SHP77 (cell line): ENCODE measurements at places on chromosomes 16 and 17.

DNA sequence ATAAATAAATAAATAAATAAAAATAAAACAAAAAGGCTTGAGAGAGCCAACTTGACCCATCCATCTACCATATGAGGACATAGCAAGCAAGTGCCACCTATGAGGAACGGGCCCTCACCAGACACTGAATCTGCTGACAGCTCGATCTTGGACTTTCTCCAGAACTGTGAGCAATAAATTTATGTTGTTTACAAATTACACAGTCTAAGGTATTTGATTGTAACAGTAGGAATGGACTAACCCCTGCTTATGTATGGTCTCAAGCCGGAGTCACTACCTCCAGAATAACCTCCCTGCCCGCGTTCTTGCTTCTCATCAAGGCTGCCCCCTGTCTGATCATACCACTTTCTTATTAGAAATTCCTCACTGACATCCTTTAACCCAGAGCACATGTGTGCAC lies 9.9 kb downstream of the SLC5A11 start:
- DNase-seq, result no peak

GRCh38 chr17:65205655-65206054 lies 68.5 kb downstream of the RGS9 start:
- no peak for DNase-seq

GRCh38 chr17:28544402-28545140 lies 7.9 kb downstream of the UNC119 start:
- DNase-seq, result no peak

GRCh38 chr16:80627108-80627507 lies 86.3 kb downstream of the DYNLRB2 start:
- no peak for DNase-seq

DNA sequence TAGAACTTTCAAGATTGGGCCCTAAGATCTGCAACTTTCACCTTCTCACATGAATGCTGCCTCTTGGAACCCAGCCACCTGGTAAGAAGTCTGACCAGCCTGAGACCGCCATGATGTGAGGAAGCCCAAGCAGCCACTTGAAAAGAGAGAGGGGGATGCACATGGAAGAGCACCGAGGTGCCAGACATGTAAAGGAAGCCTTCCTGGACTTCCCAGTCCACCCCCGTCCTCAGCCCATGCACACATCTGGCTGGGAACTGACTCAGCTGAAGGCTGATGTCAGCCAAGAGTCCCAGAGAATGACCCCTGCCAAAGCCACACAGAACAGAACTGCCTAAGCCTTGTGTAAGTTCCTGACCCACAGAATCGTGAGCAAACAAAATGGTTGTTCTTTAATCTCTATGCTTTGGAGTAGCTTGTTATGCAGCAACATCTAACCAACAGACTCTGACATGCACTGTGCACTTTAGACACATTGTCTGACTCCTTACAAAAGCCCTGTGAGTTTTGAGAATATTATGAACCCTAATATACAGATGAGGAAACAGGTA lies 86.7 kb downstream of the RMI2 start:
- DNase-seq, result no peak

DNA sequence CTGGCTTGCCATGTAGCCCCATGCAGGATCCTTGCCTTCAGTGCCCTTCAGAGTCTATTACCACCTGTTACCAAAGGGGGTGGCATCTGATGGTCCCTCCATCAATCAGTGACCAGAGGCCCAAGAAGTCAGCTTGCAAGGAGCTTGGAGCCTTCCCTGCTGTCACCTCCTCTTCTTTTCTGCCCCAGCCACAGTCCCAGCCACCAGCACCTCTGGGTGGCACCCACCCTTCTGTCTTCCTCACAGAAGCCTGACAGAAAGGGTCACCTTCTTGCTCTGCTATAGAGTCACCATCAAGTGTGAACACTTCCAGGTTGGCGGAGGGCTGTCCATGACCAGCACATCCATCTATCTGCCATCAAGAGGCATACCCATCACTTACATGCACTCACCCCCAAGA lies 203.2 kb downstream of the SALL1 start:
- no peak for DNase-seq

DNA sequence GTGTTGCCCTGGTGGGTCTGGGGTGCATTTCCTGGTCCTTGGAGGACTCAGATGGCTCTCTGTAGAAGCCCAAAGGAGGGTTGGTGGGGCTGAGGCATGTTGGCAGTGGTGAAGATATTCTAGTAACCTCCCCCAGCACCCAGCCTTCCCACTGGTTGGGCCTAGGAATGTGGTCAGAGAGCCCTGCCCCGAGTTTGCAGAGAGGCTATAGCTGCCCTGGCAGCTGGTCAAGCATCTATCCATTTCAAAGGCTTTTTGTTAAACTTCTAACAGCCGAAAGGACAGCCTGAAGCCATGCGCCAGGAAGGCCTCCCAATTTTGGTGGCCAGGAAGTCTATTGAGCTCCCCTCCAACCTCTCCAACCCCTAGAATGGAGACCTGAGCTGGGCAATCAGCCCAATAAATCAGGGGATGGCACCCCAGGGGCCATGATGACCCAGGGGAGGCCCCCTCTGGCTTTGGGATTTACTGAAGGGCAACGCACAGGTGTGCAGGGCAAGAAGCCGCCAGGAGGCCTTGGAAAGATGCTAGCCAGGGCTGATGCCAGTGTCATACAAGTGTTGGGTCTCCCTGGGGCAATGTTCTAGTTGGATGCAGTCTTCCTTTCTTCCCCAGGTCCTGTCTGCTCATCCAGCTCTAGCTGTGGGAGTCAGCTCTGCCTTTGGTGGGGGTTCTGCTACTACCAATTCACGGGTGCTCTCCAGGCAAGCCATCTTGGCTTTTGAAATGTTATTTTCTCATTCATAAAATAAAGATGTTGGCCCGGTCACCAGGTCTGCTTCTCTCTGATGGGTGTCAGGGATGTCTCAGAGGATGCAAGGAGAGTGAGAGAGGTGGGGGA lies 30.9 kb upstream of the AXIN2 start:
- no peak for DNase-seq

DNA sequence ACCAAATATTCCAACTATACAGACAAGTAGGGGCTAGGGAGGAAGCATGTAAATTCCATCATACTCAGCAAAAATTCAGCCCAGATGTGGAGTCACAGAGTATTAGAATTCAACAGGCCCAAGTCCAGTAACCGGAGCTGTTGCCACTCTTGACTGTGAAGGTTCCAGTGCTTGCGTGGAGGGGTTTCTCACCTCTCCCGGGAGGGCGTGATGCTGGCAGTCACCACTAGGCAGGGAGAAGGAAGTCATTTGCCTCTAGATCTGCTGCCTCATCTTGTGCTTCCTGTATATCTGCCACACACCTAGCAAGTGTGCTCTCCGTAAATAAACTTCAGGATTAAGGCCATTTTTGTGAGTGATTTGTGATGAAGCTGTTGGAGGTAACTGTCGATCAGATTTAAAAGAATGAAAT lies 1.0 kb upstream of the CKLF start:
- DNase-seq, result peak; percentile 52

- DNase-seq, result no peak
These were observed 3.0 kb downstream of the IL27 start for GRCh38 chr16:28503470-28504259.

- DNase-seq, result peak; percentile 85
These were observed at the start of gene LDHD for GRCh38 chr16:75116081-75116910. TSS of gene LDHD (minus strand) at chr16:75116780. CDS start at chr16:75116720, 60 bp downstream.

DNA sequence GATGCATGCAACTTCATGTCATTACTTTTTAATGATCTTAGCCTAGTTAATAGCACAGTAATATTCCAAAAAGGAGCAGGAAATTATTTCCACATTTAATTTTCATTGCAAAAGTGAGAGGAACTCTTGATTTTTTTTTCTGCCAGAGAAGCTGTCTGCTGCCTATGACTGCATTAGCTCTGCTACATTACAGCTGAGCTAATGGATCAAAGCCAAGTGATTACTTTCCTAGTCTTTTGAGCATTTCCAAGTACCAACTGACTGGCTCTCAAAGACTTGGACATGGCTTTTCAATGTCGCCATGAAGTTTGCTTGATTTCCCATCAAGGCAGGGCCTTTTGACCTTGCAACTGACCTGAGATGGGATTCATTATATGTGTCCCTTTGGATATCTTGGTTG lies 356.6 kb upstream of the XYLT1 start:
- no peak for DNase-seq

DNA sequence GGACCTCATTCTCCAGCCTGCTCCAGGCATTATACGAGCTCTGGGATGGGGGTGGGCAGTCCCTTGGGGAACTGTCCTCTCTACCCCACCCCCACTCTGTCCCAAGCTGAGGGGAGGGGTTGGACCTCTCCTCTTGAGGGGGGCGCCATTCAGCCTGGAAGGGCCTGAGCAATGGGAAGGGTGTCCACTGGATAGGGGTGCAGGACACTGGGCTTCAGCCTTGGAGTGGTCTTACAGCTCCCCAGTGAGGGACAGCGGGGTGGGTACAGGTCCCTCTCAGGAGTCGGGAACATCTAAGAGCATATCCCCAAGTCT lies 9.5 kb upstream of the CBX8 start:
- DNase-seq, result no peak

DNA sequence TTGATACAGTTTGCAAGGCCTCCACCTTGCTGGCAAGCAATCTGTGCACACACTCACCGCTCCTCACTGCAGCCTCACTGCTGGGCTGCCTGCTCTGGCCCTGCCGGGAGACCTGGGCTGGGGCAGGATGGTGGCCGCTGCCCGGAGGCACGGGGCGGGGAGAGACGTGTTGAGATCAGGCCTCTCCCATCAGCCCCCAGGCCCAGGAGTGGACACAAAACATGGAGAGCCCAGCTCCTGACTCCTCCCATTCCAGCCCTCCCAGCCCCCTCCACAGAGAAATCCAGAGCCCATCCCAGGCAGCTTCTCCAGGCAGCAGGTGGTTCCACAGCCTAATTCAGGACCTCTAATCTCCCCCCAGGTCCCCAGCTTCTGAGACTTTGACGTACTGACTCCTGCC lies 23.1 kb upstream of the RPL38 start:
- no peak for DNase-seq

DNA sequence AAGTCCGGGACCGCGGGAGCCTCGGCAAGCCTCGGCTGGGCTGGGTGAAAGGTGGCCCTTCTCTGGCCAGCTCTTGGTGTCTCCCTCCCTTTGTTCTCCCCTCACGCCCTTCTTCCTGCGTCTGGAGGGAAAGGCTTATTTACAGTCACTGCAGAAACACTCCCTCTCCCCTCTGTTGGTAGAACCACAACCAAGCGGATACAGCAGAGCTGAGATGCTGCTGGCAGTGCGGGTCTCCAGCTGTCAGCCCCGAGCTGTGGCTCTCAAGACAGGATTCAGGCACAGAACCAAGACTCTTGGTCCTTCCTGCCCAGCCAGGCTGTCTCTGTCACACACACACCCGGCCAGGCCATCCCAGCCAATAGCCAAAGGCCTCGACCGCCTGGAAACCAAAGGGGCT lies 133.3 kb downstream of the ENGASE start:
- DNase-seq, result no peak

DNA sequence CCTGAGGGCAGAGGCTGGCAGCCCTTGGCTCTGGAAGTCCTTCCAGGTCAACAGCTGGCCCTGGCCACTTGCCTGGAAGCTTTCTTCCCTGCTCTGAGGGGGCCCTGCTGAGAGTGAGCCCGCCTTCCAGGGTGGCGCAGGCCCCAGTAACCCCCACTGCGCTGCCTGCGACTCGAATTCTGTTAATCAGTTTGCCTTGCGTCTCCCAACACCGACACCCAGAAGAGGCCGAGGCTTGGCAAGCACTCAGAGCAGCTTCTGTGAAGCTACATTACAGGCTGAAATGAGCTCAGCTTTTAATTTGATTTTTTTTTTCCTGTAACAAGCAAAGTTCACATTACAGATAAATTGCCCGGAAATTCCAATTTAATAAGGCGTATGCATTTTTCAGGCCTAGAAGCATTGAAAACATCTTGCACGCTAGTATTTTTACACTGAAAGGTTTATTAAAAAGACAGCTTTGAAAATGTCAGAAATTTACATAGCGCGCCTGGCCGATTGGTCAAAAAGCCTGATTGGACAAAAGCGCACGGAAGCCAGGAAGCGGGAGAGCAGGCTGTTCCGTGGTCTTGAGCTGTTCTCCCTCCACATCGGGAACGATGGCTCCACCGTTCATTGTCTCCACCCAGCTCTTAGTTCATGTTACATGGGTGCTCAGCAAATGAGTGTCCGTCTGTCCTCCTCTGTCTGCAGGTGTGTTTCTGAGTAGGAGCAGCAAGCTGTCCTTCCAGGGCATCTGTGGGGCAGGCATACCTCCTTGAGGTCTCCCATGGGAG lies 65.5 kb upstream of the HSBP1 start:
- DNase-seq, result no peak

- DNase-seq, result no peak
These were observed 160.3 kb downstream of the HS3ST3B1 start for GRCh38 chr17:14461227-14461548.

DNA sequence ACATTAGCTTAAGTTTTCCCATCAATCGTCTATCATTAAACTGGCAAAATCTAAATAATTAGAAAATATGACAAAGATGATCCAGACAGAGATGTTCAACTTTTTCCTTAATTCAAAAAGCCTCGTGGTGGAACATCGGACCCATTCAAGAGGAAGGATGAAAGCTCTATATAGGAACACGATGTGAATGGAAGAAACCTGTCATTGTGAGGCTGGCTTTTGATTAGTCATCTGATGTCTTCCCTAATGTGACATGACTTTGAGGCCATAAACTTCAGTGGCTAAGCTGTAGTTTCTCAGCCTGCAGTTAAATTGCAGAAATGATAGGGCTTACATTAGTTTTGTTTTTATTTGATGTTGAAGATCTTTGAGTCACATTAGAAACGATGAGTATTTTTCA lies 1.0 kb downstream of the AMZ2 start:
- no peak for DNase-seq

- peak; percentile 21 for DNase-seq
These were observed 1.7 kb downstream of the RPH3AL start for GRCh38 chr17:350706-351448.

DNA sequence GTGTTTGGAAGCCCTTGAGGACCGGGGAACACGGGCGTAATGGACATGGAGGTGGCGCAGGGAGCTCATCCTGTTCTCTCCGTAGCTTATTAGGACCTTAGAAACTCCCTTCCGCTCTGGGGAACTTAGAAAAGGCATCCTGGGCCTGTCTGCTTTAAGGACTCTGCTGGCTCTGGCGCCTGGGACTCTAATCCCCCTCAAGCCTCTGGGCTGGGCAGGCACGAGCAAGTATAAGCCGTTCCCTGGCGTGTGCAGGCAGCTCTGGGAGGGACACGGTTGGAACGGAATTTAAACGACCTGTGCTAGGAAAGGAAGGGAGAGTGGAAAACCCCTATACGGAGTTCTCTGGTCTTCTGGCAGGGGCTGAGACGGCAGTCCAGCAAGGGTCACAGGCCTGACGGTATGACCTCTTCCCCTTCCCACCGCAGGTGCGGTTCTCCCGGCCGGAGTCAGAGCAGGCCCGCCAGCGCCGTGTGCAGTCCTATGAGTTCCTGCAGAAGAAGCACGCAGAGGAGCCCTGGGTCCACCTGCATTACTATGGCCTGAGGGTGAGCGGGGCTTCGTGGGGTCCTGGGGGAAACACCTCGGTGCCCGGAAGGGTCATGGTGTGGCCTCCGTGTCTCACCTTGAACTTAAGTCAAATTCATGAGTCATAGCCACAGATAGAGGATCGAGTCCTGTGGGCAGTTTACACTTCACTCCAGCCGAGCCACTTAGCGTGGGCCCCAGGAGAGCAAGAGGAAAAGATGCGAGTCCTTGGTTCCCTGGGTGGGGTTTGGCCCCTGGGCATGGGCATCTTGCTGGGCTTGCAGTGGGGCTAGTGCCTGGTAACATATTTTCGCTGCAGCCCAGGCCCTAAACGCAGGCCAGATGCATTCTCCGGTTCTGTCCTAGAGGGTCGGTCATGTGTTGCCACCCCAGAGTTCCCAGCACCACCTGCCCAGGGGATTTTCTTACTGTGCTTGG lies 17.7 kb downstream of the POLR3E start:
- DNase-seq, result no peak

GRCh38 chr17:8488901-8489300 lies 53.2 kb downstream of the NDEL1 start:
- no peak for DNase-seq
